ENCODE measurements at places on chromosomes 5 and 9. TPM values are rescaled to one million over a fixed set of nuclear protein-coding genes. Genes with fewer than 3 reads are reported as not detected.
A peak's percentile ranks its signal among the peaks of the same experiment; 100 is the strongest.

Gene GRM6
- total RNA-seq, result not detected

Gene ITGA1
- 232 TPM for total RNA-seq

- no peaks in the 10 kb centered on the region for H3K36me3 ChIP-seq
- no peak overlapping the region for H3K4me3 ChIP-seq
- H3K27me3 ChIP-seq, result no peaks in the 10 kb centered on the region
- no peak for DNase-seq
- H3K27ac ChIP-seq, result no peak overlapping the region
Observed at GRCh38 chr5:43320846-43321245, 7.6 kb upstream of the HMGCS1 start.

DNA sequence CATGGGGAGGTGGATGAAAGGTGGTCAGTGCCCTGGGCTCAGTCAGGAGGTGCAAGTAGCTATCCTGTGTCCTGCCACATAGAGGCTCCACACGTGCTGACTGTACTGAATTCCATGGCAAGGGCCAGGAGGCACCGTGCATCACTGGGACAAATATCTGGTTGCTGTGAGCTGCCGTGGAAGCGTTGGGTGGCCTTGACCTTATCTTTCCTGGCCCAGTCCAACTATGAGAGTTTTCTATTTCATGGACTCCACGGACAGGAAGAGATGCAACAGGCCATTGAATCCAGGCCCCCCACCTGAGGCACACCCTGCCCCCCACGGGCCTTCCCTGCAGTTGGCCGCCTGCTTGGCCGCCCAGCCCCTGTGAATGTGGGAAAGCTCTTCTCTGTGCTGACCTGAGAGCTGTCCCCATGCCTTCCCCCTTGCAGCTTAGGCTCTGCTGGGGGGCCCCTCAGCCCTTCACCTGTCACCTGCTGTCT is 1.7 kb downstream of the GRHPR start:
- peak overlapping the region; percentile 95 for H3K4me3 ChIP-seq
- peaks cover 31% of the 10 kb centered on the region for H3K36me3 ChIP-seq
- DNase-seq, result no peak
- no peak overlapping the region for H3K27ac ChIP-seq
- no peaks in the 10 kb centered on the region for H3K27me3 ChIP-seq
- H3K4me1 ChIP-seq, result peaks cover 34% of the 10 kb centered on the region

GRCh38 chr9:114745108-114745848 is 60.6 kb downstream of the TNFSF15 start:
- no peaks in the 10 kb centered on the region for H3K27me3 ChIP-seq
- peaks cover 11% of the 10 kb centered on the region for H3K4me1 ChIP-seq
- DNase-seq, result no peak
- H3K36me3 ChIP-seq, result no peaks in the 10 kb centered on the region
- no peak overlapping the region for H3K4me3 ChIP-seq

- H3K27ac ChIP-seq, result no peak overlapping the region
- no peaks in the 10 kb centered on the region for H3K27me3 ChIP-seq
- peaks cover 12% of the 10 kb centered on the region for H3K4me1 ChIP-seq
- H3K4me3 ChIP-seq, result no peak overlapping the region
Observed at GRCh38 chr5:177593511-177593910, 1.5 kb downstream of the TMED9 start.

GRCh38 chr9:114163517-114163951 is 8.2 kb downstream of the COL27A1 start:
- no peak overlapping the region for H3K4me3 ChIP-seq
- no peaks in the 10 kb centered on the region for H3K36me3 ChIP-seq
- H3K27ac ChIP-seq, result peak overlapping the region; percentile 28
- no peak for DNase-seq

DNA sequence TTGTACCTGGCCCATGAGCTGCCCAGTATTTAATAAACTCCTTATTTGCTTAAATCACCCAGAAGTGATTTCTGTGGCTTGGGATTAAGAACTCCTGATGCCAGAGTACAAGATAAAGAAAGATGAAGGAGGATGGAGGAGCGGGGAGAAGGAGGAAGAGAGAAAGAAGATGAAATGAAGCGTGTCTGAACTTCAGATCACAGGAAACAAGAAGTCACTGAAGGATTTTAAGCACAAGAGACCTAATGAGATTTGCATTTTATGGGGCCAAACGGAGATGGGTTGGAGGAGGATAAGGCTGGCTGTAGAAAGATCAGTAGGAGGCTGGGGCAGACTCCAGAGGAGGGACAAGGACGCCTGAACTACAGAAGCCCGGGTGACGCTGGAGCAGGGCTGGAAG is 3.1 kb downstream of the EIF4E1B start:
- H3K4me3 ChIP-seq, result no peak overlapping the region
- H3K4me1 ChIP-seq, result peaks cover 21% of the 10 kb centered on the region
- DNase-seq, result no peak
- peaks cover 25% of the 10 kb centered on the region for H3K27me3 ChIP-seq
- H3K36me3 ChIP-seq, result no peaks in the 10 kb centered on the region
